ENCODE measurements at places on chromosomes 6 and 20. TPM values are rescaled to one million over a fixed set of nuclear protein-coding genes. Genes with fewer than 3 reads are reported as not detected.

ATP6V1G2 gene
- 0.84 TPM for total RNA-seq

PCSK2 gene
- total RNA-seq: not detected

ABRACL gene
- total RNA-seq: 104 TPM

MED23 gene
- total RNA-seq: 29.5 TPM

LRRC73 gene
- 0.58 TPM for total RNA-seq

STMND1 gene
- total RNA-seq: not detected

ZBTB46 gene
- total RNA-seq: 4.3 TPM

SS18L1 gene
- 22.1 TPM for total RNA-seq

LY6G5C gene
- 5.2 TPM for total RNA-seq

TP53TG5 gene
- not detected for total RNA-seq

CLDN20 gene
- not detected for total RNA-seq

OR2J1 gene
- total RNA-seq: not detected

RNF217 gene
- total RNA-seq: 32.5 TPM

GPX5 gene
- total RNA-seq: not detected
